ENCODE measurements at places on chromosomes 6 and 20. TPM values are rescaled to one million over a fixed set of nuclear protein-coding genes. Genes with fewer than 3 reads are reported as not detected.

Gene FAM209B
- polyA plus RNA-seq: 5.8 TPM

DNA sequence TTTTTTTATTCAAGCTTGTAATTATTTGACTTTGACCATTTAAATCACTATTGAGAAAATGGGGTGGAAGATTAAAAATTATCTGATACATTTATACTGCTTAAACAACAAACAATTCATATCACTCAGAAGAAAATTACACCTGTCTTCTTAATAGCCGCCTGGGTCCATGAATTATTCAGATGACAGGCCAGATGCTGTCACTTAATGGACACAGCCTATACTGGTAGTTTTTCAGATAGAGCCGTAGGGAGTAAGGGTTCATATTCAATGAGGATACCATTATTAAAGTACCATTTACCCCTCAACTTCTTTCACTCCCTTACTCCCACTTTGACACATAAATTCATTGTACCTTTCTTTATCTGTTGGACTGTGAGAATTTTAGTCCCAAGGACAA, 1193.4 kb upstream of the MAP3K7 start:
- no peak overlapping the region for H3K4me3 ChIP-seq
- DNase-seq: no peak
- H3K36me3 ChIP-seq: no peaks in the 10 kb centered on the region
- no peaks in the 10 kb centered on the region for H3K4me1 ChIP-seq

- peaks cover under 1% of the 10 kb centered on the region for H3K27me3 ChIP-seq
- H3K4me3 ChIP-seq: no peak overlapping the region
- no peaks in the 10 kb centered on the region for H3K36me3 ChIP-seq
- DNase-seq: no peak
- H3K27ac ChIP-seq: no peak overlapping the region
- peaks cover 8% of the 10 kb centered on the region for H3K4me1 ChIP-seq
Measured at GRCh38 chr20:8074931-8075330, 55.4 kb upstream of the TMX4 start.

GRCh38 chr6:159865226-159865920, 25.4 kb upstream of the MAS1 start:
- H3K27ac ChIP-seq: no peak overlapping the region
- H3K4me1 ChIP-seq: no peaks in the 10 kb centered on the region
- DNase-seq: no peak
- no peaks in the 10 kb centered on the region for H3K36me3 ChIP-seq
- no peaks in the 10 kb centered on the region for H3K27me3 ChIP-seq
- no peak overlapping the region for H3K4me3 ChIP-seq

GRCh38 chr20:8232332-8232731, 100.3 kb downstream of the PLCB1 start:
- H3K36me3 ChIP-seq: no peaks in the 10 kb centered on the region
- H3K27ac ChIP-seq: no peak overlapping the region
- no peak overlapping the region for H3K4me3 ChIP-seq
- no peak for DNase-seq
- no peaks in the 10 kb centered on the region for H3K27me3 ChIP-seq

DNA sequence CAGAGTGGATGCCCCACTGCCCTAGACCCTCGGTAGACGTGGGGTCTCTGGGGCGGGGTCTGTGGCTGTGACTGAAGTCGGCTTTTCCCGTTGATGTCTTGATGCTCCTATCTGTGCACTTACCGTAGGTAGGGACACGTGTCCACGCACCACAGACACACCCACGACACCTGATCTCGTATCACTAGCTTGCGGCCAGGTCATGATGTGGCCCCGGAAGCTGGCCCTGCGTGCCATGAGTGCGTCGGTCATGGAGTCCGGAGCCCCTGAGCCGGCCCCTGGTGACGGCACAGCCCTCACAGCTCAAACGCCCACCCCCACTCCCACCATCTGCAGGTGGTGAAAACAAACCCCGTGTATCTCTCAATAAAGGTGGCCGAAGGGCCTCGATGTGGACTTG, 33.9 kb upstream of the MRGBP start:
- no peak overlapping the region for H3K27ac ChIP-seq
- H3K36me3 ChIP-seq: no peaks in the 10 kb centered on the region
- H3K4me3 ChIP-seq: no peak overlapping the region
- peaks cover 6% of the 10 kb centered on the region for H3K27me3 ChIP-seq
- H3K4me1 ChIP-seq: no peaks in the 10 kb centered on the region
- DNase-seq: peak; percentile 55

DNA sequence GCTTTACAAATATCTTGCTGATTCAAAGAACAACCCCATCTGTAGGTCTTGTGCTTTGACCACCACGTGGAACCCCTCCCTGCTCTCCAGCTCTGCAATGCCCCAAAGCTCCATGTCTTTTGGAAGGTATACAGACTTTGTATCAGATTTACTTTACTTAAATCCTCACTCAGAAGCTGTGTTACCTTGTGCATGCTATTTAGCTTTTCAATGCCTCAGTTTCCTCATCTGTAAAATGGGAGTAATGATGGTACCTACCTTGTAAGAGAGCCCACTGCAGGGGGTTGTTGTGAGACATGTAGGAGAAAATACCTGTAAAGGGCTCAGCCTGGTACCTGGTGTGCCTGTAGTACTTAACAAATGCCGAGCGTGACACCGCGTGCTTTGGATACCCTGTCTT, 200.2 kb upstream of the CHD6 start:
- no peak for DNase-seq
- no peaks in the 10 kb centered on the region for H3K36me3 ChIP-seq
- no peaks in the 10 kb centered on the region for H3K4me1 ChIP-seq
- no peak overlapping the region for H3K27ac ChIP-seq
- no peak overlapping the region for H3K4me3 ChIP-seq

DNA sequence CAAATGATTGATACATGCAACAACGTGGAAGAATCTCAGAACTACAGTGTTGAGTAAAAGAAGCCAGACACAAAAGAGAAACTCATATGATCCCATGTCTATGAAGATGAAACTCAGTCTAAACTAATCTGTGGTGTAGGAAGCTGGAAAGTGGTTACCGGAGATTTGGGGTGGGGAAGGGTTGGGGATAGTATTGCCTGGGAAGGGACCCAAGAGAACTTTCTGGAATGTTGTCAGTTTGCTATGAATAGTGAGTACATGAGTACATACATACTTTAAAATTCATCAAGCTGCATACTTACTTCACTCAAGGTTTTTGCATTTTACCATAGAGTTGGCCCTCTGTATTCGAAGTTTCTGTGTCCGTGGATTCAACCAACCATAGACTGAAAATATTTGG, 106.0 kb downstream of the SAMD5 start:
- no peak overlapping the region for H3K4me3 ChIP-seq
- DNase-seq: no peak
- no peaks in the 10 kb centered on the region for H3K36me3 ChIP-seq
- no peaks in the 10 kb centered on the region for H3K27me3 ChIP-seq
- H3K4me1 ChIP-seq: no peaks in the 10 kb centered on the region
- H3K27ac ChIP-seq: no peak overlapping the region

DNA sequence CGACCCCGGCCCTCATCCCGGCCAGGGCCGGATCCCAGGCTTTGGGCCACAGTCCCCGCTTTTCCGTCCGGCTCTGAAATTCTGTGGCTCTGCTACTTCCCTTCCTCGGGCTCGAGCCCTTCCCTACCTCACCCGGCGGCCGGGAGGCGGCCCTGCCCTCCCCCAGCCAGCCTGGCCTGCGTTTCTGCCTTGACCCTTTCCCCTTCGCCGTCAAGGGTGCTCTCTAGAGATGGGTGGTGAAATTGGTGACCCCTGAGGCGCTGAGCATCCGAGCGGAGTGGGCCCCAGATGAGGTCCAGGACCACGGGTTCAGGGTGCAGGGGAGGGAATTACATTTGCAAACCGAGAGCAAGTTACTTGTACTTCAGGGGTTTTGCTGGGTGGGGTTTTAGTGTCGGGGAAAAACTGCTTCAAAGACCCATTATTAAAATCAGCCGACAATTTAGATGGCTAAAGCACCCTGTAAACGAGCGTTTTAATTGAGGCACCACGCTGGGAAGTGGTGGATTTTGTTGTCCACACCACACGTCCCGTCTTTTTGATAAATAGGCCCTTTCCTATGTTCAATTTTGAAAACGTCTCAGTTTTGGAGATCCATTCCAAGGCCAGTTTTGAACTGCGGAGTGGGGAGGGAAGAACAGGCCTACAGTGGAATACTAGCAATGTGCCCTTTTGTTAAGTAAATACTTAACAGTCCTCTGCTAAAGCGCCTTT, 9.9 kb downstream of the TFAP2A start:
- no peaks in the 10 kb centered on the region for H3K36me3 ChIP-seq
- H3K27ac ChIP-seq: peak overlapping the region; percentile 46
- H3K4me1 ChIP-seq: peaks cover 11% of the 10 kb centered on the region
- H3K4me3 ChIP-seq: peak overlapping the region; percentile 39
- DNase-seq: no peak

DNA sequence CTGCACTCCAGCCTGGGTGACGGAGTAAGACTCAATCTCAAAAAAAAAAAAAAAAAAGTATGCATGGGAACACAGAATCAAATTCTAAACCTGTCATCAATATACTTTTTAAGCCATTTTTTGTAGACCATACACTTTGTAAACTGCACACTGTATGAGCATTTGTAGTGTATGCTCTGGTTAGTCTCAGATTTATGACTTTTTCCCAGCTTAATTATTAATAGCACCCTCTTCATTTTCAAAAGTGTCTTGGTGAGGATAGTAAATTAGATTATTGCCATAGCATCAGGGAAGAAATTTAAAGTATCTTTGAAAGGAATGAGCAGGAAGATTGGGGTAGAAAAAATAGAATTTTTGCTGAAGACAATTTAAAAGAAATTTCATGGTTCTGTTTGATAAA, 330.8 kb upstream of the RSPO3 start:
- no peak for DNase-seq
- no peaks in the 10 kb centered on the region for H3K4me1 ChIP-seq
- no peak overlapping the region for H3K27ac ChIP-seq

DNA sequence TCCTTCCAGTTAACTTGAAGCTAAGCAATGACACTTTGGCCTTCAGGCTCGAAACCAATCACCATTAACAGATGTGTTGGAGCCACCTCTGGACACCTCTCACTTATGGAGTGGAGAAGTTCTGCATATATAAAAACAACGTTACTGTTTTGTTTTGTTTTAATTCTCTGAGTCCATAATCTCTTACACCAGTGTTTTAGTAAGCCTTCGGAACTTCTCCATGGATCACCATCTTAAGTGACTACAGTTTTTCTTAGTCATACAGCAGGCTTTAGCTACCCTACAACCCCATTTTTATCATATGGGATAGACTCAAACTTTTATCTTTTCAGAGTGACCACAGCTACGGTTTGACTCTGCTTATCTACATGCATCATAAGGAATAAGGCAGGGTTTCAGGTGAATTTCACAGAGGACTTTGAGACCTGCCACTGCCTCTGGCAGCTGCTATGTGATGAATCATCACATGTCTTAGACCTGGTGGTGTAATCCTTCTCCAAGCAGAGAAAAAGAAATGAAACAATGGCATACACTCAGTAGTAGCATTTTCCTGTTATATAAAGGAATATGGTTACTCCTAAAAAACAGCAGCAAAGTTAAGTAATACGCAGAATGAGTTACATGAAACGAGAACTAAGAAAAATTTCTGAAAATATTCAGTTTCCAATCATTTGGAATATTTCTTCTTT, 5.5 kb upstream of the HDDC2 start:
- no peaks in the 10 kb centered on the region for H3K4me1 ChIP-seq
- no peak overlapping the region for H3K27ac ChIP-seq
- H3K36me3 ChIP-seq: no peaks in the 10 kb centered on the region

- no peak overlapping the region for H3K4me3 ChIP-seq
- no peak overlapping the region for H3K27ac ChIP-seq
- no peak for DNase-seq
- no peaks in the 10 kb centered on the region for H3K4me1 ChIP-seq
- H3K36me3 ChIP-seq: no peaks in the 10 kb centered on the region
- no peaks in the 10 kb centered on the region for H3K27me3 ChIP-seq
Measured at GRCh38 chr6:135640449-135641111, 143.0 kb upstream of the AHI1 start.

Gene CTCFL
- polyA plus RNA-seq: 0.23 TPM

Gene POM121L2
- not detected for polyA plus RNA-seq

DNA sequence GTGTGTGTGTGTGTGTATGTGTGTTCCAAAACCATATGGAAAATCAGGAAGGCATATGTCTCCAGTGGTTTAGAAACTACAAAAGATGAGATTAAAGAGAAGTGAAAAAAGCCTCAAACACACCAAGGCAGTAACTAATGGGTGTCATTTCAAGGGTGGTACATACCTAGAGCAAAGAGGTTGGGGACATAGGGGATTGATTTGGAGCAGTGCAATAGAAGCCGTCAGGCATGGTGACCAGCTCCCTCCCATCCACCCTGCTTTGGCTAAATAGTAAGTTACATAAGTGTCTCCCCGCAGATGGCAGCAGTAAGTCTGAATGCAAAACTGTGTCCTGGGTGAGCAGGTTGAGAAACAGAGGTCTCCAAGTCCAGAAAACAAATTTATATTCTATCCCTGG, 10.4 kb upstream of the ELMO2 start:
- peaks cover 8% of the 10 kb centered on the region for H3K27me3 ChIP-seq
- no peak for DNase-seq
- no peaks in the 10 kb centered on the region for H3K4me1 ChIP-seq
- H3K27ac ChIP-seq: no peak overlapping the region
- H3K36me3 ChIP-seq: no peaks in the 10 kb centered on the region
- H3K4me3 ChIP-seq: no peak overlapping the region

- no peaks in the 10 kb centered on the region for H3K36me3 ChIP-seq
- no peaks in the 10 kb centered on the region for H3K27me3 ChIP-seq
Measured at GRCh38 chr6:82458147-82458546, 94.5 kb downstream of the TPBG start.

DNA sequence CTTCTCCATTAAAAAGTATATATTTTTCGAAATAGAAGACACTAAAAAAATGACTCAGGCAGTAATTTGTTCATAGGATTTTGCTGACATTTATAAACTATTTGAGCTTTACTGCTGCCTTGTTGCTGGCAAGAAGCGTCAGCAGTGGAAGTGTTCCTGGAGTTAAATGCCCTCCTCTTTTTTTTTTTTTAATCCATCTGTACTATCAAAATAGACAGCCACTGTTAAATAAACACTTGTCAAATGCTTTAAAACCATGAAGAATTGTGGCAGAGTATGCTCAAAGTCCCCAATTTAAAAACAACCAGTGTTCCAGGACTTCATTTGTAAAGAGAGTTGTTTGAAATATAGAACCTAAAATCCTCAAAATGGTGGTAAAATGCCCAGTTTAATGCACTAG, 253.8 kb downstream of the NKAIN2 start:
- H3K36me3 ChIP-seq: no peaks in the 10 kb centered on the region
- no peaks in the 10 kb centered on the region for H3K4me1 ChIP-seq
- H3K27me3 ChIP-seq: no peaks in the 10 kb centered on the region
- DNase-seq: no peak

DNA sequence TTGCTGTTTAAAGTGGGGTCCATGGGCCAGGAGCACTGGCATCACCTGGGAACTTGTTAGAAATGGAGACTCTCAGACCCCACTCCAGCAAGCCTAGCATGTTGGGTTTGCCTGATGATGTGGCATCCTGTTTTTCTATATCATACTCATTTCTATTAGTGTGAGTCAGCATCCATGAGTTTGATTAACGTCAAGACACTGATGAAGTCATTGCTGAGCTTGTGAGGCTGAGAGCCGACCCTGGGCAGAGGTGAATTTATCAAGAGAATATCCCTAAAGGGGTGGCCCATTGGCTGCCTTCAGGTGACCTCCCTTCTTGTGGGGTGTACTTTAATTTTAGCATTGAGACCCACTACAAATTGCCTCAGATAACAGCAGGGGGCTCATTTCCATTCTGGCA, 43.4 kb upstream of the RNF144B start:
- no peak overlapping the region for H3K27ac ChIP-seq
- H3K27me3 ChIP-seq: no peaks in the 10 kb centered on the region
- no peaks in the 10 kb centered on the region for H3K36me3 ChIP-seq
- H3K4me3 ChIP-seq: no peak overlapping the region
- DNase-seq: no peak
- no peaks in the 10 kb centered on the region for H3K4me1 ChIP-seq

- DNase-seq: no peak
- no peak overlapping the region for H3K4me3 ChIP-seq
- no peaks in the 10 kb centered on the region for H3K4me1 ChIP-seq
- no peaks in the 10 kb centered on the region for H3K36me3 ChIP-seq
- no peaks in the 10 kb centered on the region for H3K27me3 ChIP-seq
Measured at GRCh38 chr20:18647777-18648176, 59.9 kb downstream of the DTD1 start.

Gene C6orf132
- 0.17 TPM for polyA plus RNA-seq
